Stimulated activated naive CD4-positive, alpha-beta T cell (primary cell): ENCODE measurements at places on chromosomes 6 and 20.

GRCh38 chr20:33839591-33839990, 28.4 kb downstream of the CHMP4B start:
- no peak for DNase-seq

DNA sequence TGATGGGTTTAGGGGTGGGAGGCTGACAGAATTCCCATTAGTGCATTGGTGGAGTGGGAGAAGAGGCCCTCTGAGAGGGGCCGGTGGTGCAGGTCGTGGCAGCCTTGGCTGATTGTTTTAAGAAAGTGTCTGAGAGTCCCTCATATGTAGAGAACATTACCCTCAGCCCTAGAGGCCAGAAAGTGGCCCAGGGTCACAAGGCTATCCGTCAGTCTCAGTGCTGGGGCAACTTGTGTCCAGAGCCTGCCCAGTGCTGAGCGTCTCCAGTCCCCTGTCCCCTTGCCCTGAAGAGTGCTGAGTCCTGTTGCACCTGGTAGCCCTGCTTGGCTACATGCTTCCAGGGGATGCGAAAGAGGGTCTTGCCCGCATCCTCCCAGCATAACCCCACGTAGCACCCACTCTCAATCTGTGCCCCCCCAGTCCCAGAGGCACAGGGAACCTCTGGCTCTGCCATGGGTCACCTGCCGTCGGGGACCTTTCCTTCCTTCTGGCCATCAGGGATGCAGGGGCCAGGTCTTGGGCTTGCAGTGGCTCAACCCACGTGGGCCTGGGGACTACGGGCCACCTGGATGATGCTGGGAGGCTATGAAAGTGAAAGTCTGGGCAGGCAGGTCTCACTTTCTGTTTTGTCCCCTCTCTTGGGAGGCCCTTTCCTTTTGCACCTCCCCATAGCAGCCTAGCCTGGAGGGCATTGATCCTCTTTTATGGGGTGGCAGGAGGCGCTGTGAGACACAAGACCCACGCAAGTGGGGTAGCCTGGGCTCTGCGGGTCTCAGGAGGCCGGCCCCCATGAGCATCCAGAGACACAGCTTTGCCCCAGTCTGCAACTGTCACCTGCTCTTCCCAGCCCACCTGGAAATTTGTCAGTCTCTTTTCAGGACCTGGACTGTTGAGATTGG, 12.2 kb downstream of the DUSP15 start:
- no peak for DNase-seq

DNA sequence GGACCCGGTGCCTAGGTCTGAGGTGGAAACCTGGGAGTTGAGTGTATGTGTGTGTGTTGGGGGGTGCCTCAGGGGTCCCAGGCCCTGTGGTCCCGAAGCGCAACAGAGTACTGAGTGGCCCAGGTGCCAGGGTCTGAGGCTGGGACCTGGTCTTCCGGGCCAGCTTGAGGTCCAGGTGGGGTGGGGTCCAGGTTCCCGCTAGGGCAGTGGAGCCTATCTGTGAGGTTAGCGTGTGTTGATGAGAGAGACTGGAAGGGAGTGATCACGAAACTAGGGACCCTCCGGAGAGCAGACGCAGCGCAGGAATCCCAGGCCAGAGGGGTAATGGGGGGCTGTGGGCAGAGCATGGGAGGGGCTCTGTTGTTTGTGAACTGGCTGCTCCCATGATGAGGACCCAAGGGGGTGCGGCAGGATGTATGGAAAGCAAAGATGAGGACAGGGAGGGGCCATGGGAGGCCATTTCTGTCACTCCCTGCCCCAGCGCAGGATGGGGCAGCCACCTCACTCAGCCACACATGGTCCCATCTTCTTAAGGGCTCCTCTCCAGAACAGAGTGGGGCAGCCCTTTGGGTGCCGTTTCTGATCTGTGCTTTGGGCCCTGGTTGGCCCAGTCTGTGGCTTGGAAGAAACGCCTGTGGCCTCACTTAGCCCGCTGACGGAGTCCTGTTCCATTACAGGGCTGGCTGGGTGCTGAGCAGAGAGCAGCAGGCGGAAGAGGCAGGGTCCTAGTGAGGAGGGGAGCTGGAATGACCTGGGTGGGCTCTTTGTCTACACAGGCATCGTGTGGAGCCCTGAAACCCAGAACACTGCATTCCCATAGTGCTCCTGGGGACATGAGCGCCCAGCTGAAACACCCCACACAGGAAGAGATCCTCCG, 872 bp downstream of the HSPA12B start:
- no peak for DNase-seq

DNA sequence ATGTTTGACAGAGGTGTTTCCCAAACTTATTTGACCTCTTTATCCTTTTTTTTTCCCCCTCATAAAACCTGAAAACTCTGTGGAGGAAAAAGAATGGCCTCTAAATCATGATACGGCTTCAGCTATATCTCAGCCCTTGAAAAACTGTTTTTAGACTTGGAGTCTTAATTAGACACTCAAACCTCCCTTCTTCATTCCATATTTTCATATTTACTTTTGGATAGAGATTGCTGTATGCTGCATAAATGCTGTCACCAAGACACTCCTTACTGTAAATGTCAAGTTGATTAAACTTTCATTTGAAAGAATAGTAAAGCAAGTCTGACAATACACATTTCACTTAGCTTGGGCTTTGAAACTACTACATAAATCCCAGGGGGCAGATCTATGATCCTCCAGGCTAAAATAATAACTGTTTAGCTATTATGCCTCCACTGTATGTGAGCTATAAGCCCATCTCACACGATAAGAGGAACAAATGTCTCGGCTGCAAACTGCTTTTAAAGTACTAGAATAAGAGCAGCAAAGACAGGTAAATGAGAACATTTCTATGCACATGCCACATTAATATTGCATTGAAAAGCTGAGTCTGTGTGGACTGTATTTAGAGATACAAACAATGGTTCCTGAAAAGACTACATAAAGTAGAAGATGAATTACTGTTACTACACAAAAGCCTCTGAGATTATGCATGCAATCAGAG, 141.3 kb upstream of the HMGN3 start:
- DNase-seq = no peak

DNA sequence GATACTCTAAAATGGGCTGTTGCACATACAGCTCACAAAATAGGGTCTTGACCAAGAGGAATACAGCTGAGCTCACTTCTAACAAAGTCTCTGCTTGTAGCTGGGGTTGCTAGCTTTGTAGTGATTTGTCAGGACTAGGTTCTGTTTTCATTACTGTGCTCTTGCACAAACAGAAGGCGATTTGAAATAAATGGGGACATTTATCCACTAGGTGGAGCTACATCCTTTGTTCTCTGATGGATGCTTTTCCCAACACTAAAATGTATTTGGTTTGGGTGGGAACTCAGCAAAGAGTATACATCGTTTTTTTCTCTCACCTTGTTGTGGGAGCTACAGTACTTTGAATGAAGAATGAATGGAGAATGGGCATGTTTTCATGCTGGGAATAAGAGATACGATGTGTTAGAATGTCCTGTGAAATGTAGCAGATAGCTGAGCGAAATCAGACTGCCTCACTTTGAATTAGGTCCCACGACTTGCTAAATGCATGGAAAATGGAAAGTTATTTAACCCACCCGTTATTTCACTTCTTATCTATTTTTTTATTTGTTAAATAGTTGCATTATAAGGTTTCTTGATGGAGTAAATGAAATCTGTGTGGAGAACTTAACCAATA, 494.7 kb upstream of the MAP3K7 start:
- no peak for DNase-seq

GRCh38 chr20:2114127-2114959, 12.7 kb downstream of the STK35 start:
- no peak for DNase-seq

DNA sequence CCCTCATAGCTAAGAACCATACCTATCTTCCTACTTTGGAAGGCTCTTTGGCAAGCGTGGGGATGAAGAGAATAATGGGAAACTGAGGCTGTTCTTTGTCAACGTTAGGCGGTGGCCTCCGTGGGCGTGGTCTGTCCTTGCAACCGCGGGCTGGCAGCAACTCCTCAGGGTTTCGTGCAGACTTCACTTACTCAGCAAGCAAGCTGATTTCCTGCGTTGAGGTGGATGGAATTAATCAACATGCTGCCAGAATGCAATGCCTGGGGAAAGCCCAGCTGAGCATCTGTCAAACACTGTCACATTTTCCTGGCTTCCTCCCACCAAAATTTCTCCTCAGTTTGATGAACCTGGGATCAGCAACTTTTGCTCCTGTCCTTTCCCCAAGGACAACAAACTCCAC, 9.2 kb upstream of the IL17F start:
- no peak for DNase-seq

GRCh38 chr6:3512832-3513231, 56.0 kb upstream of the SLC22A23 start:
- DNase-seq = no peak

- no peak for DNase-seq
Observed at GRCh38 chr6:148329596-148330381, 12.8 kb upstream of the SASH1 start.

DNA sequence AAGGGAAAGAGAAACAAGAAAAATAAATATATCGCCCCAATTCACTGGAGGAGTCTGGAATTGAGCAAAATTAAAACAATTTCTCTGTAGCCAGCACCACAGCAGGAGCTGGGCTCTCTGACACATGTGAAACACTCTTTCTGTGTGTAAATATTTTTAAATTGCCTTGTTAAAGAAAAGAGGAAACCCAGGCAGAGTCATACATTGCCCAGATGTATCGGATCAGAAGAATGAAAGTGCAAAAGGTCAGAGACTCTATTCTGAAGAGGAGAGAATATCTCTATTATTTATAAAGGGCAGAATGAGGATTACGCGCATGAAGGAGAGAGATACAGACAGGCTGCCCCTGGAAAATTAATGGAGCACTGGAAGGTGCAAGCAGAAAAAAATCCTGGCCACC, 127.0 kb upstream of the MAN1A1 start:
- DNase-seq = no peak

GRCh38 chr20:11324990-11325389, 592.7 kb upstream of the BTBD3 start:
- DNase-seq = no peak

DNA sequence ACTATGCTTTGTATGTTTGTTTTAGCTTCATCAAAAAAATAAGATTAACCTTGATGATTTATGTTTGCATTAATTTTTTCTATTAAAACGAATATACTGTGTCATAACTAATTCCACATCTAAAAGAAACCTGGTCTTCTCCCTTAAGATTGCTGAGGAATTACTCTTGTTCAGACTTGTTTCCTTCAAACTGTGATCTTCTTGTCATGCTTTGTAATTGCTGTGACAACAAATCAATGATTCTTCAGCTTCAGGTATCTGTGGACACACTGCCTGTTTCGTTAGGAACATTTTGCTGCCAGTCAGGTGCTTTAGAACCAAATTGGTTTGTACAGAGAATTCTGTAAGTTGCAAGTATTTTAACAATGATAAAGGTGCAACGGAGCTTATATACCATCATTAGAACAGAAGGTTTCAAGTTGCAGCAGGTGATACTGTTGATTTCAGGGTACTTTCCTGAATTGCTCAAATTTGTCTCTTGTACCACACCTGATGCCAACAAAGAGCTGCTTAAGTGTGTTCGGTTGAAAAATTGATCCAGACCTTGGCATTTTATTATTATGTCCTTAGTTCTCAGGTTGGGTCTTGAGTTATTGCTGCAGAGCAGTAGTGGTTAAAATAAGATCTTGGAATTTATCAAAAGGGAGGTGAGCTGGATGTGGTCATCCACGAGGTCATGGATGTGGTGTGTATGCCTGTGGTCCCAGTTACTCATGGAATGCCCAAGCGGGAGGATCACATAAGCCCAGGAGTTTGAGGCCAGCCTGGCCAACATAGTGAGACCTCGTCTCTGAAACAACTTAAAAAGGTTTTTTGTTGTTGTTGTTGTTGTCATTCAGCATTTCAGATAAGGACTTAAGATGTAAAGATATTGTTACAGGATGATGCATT, 19.5 kb downstream of the SYTL3 start:
- no peak for DNase-seq

DNA sequence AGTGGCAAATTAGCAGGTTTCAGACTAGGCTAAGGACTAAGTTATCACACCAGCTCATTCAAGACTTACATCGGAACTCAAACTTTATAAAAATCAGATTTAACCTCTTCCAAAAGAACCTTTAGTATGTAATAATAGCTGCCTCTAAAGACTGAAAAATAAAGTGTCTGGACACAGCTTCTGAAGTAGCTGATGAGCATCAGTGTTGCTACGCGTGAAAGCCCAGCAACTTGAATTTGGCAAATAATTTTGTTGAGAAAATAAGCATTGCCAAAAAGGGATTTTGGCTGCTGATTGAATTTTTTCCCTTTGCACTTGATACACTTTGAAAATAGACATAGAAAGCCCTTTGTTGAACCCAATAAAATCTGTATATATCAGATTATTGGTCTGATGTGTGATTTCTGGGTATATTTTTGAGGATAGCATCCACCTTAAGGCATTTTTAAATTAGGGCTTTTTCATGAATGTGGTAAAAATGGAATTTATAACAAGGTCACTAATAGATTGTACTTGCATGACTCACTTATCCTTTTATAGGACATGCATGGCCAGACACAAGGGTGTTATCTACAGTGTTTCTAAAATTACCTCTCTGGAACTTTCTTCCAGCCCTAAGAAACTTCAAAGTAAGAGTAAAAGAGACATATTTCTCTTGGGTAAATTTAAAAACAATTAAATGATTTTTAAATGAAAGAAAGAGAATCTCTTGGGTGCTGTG, 350.4 kb downstream of the TENT5A start:
- DNase-seq = no peak

DNA sequence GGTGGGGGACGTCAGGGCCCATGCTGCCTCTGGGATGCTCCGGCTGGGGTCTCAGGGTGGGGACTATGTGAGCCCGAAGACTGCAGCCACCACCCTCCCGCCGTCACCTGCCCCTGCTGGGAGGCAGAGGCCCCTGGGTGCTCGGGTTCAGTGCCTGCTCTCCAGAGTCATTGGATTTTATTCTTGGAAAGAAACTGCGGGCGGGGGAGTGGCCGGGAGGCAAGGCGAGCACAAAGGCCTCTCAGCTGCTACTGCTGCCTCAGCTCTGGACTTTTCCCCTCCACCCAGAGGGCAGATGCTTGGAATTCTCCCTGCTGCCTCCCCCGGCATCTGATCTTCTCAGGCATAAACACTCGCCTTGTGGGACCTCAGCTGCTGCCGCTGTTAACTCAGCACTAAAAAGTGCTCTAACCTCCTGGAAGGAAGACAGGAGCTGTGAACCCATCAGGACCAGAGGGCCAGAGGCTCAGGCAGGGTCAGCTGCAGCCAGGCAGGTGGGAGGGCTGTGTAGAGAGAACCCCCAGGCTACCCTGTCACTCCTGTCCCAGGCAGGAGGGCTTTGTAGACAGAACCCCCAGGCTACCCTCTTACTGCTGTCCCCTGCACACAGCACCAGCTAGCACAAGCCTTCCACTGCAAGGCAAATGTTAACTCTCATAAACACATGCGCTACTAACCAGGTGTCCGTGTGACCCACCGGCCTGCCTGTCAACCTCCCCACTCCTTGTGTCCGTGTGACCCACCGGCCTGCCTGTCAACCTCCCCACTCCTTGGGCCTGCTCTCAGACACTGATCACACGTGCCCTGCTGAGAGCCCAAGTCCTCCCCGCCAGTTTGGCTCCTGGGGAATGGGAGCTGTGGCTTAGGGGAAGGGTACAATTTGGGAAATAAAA, 9.4 kb upstream of the FRMD1 start:
- DNase-seq = no peak
